Activated naive CD8-positive, alpha-beta T cell treated with anti-CD3 and anti-CD28 coated beads, Interleukin-2, amount 50 U/mL, for 24 hours (primary cell): ENCODE measurements at places on chromosomes 7 and 10.

DNA sequence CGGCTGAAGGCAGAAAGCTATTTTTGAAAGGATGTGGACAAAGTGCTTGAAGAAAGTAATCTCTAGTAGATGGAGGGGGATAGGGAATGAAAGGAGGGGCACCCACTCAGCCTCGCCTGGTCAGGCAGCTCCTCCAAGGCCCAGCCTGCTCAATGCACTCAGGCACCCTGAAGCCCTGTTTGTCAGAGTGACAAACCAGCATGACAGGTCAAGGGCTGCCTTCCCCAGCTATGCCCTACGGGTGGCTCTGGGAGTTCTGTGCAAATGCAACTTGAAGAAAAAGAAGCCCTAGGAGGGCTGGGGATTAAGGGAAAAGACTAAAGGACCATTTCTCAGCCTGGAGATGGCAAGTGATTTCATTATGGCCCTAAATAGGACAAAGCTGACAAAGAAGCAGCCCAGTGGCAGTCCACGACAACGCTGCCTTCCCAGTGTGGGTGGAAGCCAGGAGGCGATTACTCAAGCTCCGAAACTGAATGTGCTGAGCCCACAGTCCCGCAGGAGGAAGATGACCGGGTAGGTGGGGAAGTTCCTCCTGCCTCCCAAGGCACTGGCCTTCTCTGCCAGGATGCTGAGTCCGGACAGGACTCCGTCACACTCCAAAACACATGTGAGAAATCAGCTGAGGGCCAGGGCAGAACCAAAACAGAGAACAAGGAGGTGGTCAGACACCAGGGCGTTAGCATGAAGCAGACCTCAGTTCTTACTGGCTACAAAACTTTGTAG, 16.3 kb downstream of the LIPA start:
- DNase-seq, result no peak

DNA sequence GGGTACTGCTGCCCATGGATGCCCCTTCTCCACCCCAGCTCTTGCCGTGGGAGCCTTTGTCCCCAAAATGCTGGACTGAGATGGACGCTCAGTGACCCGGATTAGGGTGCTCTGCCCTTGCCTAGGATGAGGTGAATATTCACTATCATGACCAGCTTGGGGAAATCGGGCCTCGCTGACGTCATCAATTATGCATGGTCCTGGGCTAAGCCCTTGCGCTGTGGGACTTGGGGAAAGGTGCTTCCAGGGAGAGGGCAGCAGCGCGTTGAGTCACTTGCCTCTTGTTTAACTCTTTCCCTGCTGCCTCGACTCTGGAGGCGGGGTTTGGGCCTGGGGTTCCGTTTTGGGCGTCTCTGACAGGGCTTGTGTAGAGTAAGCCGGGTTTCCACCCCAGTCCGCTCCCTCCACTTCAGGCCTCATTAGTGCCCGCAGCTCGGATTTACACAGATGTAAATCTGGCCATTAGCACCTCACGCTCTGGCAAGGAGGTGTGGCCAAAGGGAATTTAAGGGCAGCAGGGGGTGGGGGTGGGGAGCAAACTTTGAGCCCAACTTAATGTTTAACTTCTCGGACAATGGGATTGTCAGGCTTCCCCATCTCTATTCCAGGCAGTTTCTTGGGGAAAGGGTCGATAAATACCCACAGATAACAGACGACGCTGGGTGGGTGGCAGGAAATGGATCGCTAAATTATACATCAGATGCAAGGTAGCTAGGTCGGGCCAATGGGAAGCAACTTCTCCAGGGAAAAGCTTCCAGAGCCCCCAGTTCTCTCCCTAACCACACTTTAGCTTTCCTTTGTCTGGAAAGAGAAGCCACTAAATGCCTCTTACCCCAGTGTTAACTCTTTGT, 51.3 kb upstream of the TCF7L2 start:
- DNase-seq, result no peak

DNA sequence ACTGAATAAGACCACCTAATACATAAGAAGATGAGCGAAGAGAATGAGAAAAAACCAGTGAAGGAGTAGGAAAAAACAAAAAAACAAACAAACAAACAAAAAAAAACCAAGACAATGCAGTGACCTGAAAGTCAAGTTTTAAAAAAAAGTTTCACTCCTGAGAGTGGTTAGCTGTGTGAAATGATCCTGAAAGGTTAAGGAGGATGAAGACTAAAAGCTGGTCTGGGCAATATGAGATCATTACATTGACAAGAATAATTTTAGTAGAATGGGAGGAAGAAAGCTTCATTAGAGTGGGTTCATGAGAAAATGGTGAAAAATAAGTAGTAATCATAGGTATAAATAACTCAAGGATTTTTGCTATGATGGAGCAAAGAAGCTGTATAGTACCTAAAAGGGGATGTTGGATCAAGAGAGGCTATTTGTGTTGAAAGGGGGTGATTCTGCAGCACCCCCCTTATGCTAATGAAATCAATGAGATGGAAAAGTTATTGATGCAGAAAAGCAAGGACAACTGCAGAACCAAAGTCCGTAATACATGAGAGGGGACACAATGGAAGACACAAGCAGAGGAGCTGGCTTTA, 80.2 kb downstream of the KMT2C start:
- DNase-seq, result no peak

- no peak for DNase-seq
Measured at GRCh38 chr10:103542764-103543616, 49.5 kb downstream of the NEURL1 start.

GRCh38 chr10:126696684-126697083, 26.2 kb upstream of the C10orf90 start:
- no peak for DNase-seq
